ENCODE measurements at places on chromosomes 4 and X.

DNA sequence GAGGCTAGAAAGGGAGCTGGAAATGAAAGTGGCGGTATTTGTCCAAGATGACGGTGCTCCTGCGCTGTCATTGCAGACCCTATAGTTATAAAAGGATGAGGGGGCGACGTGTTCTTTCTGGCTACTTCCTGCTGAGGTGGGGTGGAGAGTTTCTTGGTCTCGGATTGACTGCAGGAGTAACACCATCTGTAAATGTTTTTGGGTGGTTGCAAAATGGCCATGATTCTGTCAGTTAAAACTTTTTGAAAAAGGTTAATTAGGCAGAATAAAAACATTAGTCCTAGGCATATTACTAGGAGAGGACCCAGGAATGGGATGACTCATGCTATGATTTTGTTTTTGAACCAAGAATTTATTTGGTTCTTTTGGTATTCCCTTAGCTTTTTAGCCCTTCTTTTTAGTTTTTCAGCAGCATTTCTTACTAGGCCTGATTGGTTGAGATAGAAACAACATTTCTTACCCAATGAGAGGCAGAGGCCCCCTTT lies 53.1 kb downstream of the USP11 start:
- no peak for DNase-seq

DNA sequence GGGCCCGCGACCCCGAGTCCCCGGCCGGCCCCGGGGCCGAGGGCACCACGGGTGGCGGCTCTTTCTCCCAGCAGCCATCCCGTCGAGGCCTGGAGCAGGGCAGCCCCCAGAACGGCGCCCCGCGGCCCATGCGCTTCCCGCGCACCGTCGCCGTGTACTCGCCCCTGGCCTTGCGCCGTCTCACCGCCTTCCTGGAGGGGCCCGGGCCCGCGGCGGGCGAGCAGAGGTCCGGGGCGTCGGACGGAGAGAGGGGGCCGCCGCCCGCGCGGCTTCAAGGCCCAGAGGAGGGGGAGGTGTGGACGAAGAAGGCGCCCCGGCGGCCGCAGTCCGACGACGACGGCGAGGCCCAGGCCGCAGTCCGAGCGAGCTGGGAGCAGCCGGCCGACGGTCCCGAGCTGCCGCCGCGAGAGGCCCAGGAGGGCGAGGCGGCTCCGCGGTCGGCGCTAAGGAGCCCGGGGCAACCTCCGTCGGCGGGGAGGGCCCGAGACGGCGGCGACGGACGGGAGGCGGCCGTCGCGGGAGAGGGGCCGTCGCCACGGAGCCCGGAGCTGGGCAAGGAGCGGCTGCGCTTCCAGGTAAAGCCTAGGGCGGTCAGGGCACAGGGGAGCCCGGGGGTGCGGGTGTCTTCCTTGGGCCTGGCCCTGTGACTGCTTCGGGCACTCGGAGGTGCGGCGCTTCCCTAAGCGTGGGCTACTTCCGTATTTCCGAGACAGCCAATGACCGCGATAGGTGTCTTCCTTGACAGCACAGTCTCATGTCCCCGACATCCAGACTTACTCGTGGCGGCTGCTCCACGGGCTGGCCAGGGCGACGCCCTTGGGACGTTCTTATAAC lies 845 bp downstream of the ZAR1 start:
- DNase-seq: no peak

DNA sequence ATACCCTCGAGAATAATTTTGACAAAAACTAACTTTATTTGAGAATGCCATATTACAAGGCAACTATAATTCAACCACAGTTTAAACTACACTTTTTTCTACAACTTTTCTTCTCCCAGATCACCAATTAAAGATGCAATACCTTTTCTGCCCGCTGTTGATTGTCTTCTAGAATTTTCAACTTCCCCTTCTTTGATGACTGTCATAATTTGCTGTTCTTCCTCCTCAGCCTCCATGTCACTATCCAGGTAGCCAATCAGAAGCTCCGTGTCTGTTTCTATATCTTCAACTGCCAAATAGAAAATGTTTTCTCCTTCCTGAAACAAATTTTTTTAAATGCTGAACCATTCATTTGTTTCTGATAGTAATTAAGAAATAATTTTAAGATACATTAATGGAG lies 101.5 kb downstream of the PRDM5 start:
- no peak for DNase-seq

DNA sequence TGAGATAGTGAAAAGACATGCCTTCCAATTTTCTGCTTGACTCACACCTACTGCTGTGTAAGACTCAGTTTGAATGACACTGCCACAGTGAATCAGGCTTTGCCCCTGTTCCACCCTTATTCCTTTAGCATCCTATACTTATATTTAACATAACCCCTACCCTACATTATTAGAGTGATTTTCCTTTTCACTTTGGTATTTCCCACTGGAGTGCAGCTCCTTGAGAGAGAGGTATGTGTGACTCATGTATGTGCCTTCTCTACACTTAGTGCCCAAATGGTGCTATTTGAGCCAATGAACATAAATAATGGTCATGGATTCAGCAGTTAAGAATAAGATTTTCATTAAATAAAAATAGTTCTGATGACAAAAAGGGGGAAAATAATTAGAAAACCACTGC lies 69.5 kb downstream of the RRAGB start:
- DNase-seq: no peak

GRCh38 chr4:102606846-102607450 lies 105.8 kb downstream of the NFKB1 start:
- DNase-seq: no peak

Data from DMS79 (cell line).